ENCODE measurements at places on chromosomes 1 and 21.

- no peak for DNase-seq
Observed at GRCh38 chr1:219566951-219567947, 45.7 kb downstream of the ZC3H11B start.

- no peak for DNase-seq
Observed at GRCh38 chr1:213956295-213956770, 31.4 kb upstream of the PROX1 start.

DNA sequence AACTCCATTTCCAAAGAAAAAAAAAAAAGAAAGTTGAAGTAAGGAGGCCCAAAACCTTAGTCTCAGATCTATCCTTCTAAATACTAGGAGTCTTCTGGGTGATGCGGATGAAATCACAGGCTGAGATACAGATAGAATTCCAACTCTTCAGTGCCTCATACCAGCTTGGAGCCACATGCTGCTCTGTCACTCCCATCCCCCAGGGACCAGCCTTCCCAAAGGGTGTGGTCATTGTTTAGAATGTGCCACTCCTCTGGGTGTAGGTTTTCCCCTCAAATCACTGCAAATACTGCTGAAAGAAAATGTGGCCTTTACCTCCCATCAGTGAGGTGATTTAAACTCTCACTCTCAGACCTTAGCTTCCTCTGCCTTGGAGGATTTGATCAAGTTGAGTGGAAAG is 112.9 kb downstream of the CDC7 start:
- DNase-seq = no peak

GRCh38 chr1:26291433-26291832 is 11.5 kb downstream of the SH3BGRL3 start:
- DNase-seq = no peak

GRCh38 chr1:175129182-175129581 is 61.5 kb downstream of the TNN start:
- no peak for DNase-seq

DNA sequence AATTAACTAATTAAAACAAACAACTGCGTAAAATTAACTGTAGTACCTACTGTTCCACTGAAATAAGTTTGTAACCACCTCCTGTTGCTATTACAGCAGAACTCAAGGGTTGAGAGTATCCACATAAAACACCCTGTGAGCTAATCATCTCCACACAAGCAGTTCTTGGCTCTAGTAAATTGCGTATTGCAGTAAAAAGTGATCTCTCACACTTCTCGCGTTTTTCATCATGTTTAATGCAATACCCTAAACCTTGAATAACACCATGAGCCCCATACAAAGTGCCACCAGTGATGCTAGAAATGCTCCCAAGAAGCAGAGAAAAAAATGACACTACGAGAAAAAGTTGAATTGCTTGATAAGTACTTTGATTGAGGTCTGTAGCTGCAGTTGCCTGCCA is 29.3 kb upstream of the CEP350 start:
- no peak for DNase-seq

- no peak for DNase-seq
Observed at GRCh38 chr1:83318366-83318765, 680.6 kb downstream of the TTLL7 start.

DNA sequence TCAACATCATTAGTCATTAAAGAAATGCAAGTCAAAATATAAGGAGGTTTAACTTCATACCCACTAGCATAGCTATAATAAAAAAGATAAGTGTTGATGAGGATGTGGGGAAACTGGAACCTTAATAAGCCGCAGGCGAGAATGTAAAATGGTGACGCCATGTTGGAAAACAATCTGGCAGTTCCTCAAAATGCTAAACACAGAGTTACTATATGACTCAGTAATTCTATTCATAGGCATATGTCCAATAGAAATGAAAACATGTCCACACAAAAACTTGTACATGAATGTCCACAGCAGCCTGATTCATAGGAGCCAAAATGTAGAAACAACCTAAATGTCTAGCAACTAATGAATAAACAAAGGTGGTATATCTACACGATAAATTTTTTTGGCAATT is 23.2 kb downstream of the DDX59 start:
- no peak for DNase-seq

DNA sequence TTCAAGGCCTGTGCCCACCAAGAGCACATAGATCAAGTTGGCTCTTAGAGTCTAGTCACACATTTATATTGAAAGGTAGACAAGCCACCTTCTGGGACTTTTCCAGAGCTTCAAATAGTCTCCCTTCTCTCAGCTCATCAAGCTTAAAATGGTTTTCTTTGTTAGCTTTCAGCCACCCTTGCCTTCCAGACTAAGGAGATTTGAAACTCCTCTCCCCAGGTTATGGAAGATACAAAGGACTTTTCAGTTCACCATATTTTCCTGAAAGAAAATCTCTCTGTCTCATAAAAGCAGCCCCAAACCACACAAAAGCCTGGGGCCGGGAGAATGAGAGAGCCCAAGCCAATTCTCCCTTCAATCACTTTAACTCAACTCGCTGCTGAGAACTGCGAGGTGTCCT is 134.1 kb downstream of the ZC3H11B start:
- DNase-seq = no peak

- no peak for DNase-seq
Observed at GRCh38 chr1:187570166-187570565, 741.4 kb downstream of the PLA2G4A start.

DNA sequence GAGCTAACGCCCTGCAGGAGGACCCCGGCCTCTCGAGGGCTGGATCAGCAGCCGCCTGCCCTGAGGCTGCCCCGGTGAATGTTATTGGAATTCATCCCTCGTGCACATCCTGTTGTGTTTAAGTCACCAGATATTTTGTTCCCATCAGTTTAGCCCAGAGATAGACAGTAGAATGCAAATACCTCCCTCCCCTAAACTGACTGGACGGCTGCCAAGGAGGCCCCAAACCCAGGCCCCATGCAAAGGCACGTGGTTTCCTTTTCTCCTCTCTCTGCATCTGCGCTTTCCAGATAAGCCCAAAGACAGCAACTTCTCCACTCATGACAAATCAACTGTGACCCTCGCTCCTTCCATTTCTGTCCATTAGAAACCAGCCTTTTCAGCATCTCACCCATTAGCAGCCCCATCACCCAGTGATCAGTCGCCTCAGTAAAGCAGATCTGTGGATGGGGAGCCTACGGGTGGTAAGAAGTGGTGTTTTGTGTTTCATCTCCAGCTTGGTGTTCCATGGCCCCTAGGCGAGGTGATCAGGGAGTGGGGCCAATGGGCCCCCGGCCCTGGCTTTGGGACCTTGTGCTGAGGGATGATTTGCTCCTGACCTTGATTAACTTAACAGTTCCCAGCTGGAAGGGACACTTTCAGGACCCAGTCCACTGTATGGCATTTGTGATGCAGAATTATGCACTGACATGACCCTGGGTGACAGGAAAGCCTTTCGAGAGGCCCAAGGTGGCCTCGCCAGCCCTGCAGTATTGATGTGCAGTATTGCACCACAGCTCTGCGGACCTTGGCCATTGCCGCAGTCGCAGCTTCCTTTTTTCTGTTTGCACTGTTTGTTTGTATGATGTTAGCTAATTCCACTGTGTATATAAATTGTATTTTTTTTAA is 5.2 kb downstream of the NPPA start:
- no peak for DNase-seq

- no peak for DNase-seq
Observed at GRCh38 chr1:189192741-189193520, 1284.7 kb downstream of the BRINP3 start.

GRCh38 chr1:202994756-202995155 is 12.4 kb upstream of the TMEM183A start:
- no peak for DNase-seq

- DNase-seq = no peak
Observed at GRCh38 chr1:38915352-38915948, 26.2 kb downstream of the RHBDL2 start.

GRCh38 chr1:224068458-224069072 is 45.3 kb upstream of the FBXO28 start:
- no peak for DNase-seq

GRCh38 chr1:178599745-178600144 is 86.8 kb downstream of the TEX35 start:
- no peak for DNase-seq

- DNase-seq = no peak
Observed at GRCh38 chr21:24372506-24372905, 1234.8 kb downstream of the MRPL39 start.

GRCh38 chr1:61259379-61260148 is 177.2 kb downstream of the NFIA start:
- no peak for DNase-seq

DNA sequence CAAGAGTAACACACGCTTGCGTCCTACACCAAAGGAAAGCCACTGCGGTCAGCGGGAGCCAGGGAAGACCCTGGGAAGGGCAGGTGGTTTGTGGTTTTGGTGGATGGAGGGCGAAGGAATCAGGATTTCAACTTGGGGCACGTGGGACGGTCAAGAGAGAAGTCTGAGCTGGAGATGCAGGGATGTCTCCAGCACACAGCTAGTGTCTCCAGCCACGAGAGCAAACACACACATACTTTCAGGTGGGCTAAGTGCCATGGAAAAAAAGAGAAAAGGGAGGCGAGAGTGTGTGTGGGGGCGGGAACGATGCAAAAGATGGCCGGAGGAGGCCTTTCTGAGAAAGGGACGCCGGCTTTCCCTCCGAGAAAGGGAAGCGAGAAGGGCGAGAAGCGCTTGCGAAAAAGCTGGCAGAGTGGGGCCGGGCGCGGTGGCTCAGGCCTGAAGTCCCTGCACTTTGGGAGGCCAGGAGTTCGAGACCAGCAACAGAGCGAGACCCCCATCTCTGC is 1.4 kb upstream of the SRRM1 start:
- peak; percentile 65 for DNase-seq

DNA sequence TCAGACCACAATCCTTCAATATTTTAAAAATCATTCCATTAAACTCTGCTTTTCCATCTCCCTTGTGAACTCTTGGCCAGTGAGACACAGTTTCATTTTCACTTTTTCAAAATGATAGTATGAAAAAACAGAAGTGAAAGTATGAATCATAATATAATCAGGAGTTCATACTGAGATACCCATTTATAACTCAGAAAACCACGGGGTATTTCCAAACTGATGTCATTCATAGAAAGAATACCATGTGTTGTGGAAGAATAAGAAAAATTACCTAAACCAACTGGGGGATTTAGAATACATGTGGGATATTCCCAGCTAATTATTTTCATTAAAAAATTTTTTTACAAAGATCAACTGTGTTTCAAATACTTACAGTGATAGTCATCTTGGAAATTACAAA is 149.9 kb downstream of the MRPL39 start:
- DNase-seq = no peak

DNA sequence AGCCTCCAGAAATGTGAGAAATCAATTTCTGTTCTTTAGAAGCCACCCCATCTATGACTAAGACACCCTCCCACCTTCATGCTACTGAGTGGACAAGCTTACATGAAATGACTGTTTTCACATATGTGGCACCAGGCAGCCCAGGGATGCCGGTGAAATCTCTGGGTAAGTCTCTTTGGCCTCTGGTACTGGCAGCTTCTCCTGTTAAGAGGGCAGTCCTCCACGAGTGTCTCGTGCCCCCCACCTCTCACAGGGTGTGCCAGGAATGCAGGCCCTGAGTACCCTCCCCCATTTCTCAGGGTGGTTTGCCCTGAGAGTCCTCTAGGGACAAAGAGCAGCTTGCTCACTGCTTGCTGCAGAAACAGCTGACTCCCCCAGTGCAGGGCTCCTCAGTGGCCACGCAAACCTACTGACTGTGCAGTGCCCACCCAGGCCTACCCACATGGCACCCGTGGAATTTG is 3.2 kb upstream of the PRXL2B start:
- DNase-seq = no peak

DNA sequence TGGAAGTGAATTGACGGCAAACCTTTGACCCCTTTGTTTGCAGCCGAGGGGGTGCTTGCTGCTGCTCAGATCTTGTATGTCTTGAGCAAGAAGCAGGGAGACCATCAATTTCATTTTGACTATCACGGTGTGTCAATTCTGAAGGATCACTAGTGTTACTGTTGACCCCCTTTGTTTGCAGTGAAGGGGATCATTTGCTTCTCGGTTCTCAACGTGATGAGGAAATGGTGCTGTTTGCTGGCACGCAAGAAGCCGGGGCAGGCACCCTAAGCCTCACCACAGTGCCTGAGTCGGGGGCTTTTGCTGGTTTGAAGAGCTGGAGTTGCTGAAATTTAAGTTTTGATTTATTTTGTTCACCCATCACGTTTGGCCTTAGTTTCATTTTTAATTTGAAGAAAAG is 7.5 kb downstream of the RBM15 start:
- DNase-seq = no peak

DNA sequence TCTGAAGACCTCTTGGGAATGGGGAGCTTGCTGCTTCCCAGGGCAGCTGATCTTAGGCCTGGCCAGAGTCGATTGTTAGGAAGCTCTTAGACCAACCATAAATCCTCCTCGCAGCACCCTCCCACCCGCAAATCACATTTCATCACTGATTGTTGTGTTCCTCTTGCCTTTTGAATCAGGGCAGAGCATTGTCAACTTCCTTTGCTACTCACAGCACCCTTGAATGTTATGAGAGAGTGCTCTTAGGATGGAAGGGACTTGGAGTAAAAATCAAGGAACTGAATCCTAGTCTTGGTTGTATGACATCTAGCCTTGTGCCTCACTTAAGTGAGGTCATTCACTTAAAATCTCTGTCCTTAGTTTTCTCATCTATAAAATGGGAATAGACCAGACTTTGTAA is 3.0 kb downstream of the VASH2 start:
- DNase-seq = no peak

GRCh38 chr1:155000726-155001424 is 1.7 kb upstream of the ZBTB7B start:
- peak; percentile 89 for DNase-seq

- DNase-seq = peak; percentile 42
Observed at GRCh38 chr1:205279986-205280385, 41.6 kb downstream of the NUAK2 start.

GRCh38 chr1:167681024-167681423 is 40.8 kb upstream of the MPZL1 start:
- DNase-seq = no peak

DNA sequence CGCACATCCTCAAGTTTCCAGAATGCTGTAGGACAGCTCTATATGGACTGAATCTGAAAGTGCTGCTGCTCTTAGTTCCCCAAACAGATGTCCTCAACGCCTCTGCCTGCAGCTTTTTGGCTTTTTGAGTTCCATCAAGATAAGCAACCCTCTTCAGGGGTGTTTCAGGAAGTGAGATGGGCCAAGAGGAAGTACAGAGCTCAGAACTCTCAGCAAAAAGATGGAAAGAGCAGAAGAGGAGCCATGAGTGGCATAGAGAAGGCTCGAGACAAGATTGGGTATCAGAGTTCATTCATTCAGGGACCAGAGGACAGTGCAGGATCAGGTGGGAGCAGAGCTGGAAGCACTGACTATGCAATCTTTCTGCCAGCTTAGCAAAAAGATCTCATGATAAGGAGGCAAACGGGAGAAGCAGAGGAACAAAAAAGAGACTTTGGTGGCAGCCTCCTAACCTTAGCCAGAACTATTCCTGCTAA is at the start of the genes ADORA3 and TMIGD3:
ADORA3 (minus strand) TSS at position 49 of the 476 bp plus-strand sequence. CDS start 279 bp downstream, outside the sequence.
TMIGD3 (minus strand) TSS at position 49 of the 476 bp plus-strand sequence. CDS start 279 bp downstream, outside the sequence.
- DNase-seq = no peak

DNA sequence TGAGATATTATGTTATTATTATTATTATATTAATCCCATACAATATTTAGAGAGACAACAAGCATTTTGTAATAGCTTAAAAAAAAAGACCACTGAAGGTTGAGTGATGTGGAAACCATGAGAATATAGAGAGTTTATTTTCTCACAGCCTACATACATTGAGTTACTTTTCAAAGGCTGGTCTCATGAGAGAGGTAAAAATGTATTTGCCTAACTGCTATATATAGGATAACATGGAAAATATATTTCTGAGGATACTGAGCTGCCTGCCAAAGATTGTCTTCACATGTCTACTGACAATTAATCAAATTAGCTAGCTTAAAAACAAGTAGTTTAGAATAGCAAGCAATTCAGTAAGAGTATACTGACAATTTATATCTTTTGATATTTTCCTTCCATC is 192.2 kb upstream of the NRIP1 start:
- DNase-seq = no peak
